ENCODE measurements at places on chromosomes 12 and 14.

GRCh38 chr14:89607453-89607852, 190.4 kb upstream of the FOXN3 start:
- DNase-seq = no peak

DNA sequence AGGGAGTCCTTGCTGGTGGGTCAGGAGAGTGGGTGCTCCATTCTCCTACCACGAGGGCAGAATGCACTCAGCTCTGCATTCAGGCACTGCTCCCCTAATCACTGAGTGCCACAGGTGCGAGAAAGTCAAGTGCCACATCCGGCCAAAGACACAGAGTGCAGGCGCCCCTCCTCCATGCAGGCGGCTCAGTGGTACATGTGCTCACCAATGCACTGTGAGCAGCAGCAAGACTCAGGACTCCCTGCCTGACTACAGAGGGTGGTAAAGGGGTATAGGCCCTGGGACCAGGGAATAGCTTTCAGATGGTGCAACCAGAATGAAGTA, 32.9 kb downstream of the ZFYVE21 start:
- DNase-seq = no peak

DNA sequence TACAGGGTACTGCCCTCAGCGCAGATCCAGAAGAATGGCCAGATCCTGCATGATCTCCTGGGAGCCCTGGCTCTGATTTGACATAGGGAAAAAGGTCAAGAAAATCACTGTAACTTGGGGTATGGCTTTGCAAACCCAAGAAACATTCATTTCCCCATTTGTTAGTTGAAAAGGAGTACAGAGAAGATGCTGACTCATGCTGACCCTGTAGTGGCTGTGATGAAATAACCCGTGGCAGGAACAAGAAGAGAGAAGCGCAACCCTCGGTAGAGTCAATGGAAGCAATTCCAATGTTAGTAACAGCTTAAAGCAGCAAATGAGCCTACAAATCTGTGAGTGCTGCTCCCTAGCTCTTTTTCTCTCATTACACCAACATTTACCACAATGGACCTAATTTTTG, 281.6 kb upstream of the NPAS3 start:
- DNase-seq = peak; percentile 24

DNA sequence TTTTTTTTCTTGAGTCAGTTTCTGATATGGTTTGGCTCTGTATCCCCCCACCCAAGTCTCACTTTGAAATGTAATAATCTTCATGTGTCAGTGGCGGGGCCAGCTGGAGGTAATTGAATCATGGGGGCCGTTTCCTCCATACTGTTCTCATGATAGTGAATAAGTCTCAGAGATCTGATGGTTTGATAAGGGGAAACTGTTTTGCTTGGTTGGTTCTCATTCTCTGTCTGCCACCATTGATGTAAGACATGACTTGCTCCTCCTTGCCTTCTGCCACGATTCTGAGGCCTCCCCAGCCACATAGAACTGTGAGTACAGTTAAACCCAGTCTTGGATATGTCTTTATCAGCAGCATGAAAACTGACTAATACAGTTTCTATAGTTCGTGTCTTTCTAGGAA, 42.9 kb downstream of the WNK1 start:
- DNase-seq = no peak

GRCh38 chr12:76643438-76643837, 83.9 kb upstream of the OSBPL8 start:
- no peak for DNase-seq

DNA sequence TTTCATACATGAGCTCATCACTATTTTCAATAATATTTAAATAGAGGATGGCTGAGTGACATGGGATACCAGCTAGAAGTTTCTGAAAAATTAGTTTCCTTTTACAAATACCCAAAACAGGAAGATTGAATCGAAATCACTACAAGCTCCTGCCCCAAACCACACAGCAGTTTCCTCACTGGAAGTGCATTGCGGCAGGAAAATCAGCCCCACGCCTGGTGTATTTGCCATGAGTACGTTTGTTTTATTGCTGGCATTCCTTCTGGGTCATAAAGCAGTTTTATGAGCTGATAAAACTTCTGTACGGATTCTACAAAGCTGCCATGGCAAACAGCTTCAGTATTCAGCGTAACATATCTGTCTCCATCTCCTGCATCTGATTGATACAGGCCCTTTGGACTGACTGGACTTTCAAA, 23.7 kb downstream of the CDC42BPB start:
- no peak for DNase-seq

DNA sequence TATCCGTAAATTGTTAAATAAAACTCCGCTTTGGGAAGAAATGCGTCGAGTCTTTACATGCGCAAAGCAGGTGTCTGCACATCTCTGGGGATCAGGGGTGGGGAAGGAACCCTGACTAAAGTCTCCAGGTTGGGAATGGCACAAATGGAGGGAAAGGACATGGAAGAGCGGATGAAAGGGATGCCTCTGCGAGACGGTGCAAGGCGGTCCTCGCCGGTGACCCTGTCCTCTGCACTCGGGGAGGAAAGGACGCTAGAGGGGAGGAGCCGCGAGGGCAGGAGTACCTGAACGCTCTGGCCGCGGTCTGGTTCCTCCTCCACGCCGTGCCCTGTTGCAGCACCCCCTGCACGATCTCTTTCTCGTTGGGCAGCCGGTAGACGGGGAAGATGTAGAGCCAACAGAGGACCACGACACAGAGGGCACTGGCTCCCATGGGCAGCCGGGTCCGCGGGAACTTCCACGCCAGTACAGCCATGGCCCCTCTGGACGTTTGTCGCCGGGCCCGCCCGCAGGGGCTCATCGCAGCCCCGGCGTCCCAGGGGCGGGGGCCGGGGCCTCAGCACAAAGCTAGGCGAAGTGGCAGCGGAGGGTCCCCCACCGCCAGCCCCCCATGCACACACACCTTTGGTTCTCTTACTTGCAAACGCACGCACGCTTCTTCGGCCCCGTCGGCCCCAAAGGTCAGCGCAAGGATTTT, 646 bp downstream of the ST8SIA1 start:
- DNase-seq = no peak

DNA sequence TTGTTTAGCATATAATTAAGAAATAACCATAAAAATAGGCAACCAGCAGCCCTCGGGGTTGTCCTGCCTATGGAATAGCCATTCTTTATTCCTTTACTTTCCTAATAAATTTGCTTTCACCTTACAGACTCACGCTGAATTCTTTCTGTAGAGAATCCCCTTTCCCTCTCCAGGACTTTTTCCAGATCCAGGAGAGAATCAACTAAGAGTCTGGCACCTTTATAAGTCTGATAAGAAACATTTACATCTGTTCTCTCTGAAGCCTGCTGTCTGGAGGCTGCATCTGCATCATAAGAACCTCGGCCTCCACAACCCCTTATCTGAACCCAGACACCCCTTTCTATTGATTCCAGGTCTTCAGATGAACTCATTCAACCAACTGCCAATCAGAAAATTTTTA, 32.3 kb downstream of the RIMBP2 start:
- DNase-seq = no peak

- DNase-seq = no peak
These were observed 349.9 kb downstream of the C12orf50 start for GRCh38 chr12:87679251-87679650.

- peak; percentile 47 for DNase-seq
These were observed 8.0 kb downstream of the IFT43 start for GRCh38 chr14:75993567-75994041.

GRCh38 chr14:104889375-104889757, 24.3 kb downstream of the CEP170B start:
- no peak for DNase-seq

DNA sequence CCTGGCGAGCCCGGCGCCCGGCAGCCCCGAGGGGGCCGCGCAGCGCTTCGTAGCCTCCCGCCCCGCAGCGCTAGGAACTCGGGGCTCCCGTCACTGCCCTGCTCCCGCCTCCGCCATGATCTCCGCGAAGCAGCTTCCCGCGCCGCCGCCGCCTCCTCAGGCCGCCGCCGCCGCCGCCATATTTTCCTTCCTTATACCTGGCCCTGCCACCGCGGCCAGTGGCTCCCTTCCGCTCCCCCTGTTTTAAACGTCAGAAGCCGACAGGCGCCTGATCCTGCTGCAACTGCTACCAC, 286 bp downstream of the PPP4R3A start:
- no peak for DNase-seq

DNA sequence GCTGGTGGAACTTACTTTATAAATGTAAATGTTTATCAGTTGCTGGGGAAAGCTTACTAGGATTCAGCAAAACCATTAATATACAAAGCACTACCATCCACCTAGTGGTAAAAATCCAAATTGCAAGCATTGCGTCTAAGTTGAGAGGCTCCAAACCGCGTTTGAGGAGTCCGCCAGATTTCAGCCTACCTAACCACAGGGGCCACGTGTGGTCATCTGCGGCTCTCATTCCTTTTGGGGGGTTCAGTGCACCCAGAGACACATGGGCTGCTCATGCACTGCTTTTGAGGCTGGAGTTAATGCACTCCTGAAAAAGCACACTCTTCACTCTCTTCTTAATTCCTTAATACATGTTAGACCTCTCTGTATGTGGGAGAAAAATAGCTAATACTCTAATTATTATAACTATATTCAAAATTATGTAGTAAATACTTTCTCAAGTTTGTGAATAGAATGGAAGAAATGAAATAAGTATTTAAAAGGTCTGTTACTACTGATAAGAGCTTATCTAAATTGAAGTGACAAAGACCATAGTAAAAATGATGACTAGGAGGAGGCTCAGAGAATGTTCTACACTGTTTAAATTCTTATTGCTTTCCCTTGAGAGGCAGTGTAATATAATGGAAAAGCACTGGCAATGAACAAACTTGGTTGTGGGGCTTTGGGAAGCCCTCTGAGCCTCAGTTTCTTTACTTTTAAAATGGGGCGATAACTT, 41.4 kb upstream of the MANSC4 start:
- peak; percentile 48 for DNase-seq

- DNase-seq = no peak
These were observed 27.0 kb downstream of the SLC25A21 start for GRCh38 chr14:37145395-37145794.

DNA sequence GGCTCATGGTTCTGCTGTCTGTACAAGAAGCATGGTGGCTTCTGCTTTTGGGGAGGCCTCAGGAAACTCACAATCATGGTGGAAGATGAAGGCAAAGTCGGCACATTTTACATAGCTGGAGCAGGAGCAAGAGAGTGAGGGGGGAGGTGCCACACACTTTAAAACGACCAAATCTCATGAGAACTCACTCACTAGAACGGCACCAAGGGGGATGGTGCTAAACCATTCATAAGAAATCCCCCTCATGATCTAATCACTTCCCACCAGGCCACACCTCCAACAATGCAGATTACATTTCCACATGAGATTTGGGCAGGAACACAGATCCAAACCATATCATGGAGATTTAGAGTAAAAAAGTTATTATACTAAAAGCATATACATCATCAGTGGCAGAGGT, 13.6 kb upstream of the LEMD3 start:
- peak; percentile 40 for DNase-seq

GRCh38 chr12:40502322-40502721, 189.9 kb upstream of the CNTN1 start:
- DNase-seq = no peak

- no peak for DNase-seq
These were observed 21.1 kb downstream of the CHGA start for GRCh38 chr14:92943855-92944570.

- DNase-seq = no peak
These were observed 29.1 kb upstream of the SOS2 start for GRCh38 chr14:50260511-50260910.

DNA sequence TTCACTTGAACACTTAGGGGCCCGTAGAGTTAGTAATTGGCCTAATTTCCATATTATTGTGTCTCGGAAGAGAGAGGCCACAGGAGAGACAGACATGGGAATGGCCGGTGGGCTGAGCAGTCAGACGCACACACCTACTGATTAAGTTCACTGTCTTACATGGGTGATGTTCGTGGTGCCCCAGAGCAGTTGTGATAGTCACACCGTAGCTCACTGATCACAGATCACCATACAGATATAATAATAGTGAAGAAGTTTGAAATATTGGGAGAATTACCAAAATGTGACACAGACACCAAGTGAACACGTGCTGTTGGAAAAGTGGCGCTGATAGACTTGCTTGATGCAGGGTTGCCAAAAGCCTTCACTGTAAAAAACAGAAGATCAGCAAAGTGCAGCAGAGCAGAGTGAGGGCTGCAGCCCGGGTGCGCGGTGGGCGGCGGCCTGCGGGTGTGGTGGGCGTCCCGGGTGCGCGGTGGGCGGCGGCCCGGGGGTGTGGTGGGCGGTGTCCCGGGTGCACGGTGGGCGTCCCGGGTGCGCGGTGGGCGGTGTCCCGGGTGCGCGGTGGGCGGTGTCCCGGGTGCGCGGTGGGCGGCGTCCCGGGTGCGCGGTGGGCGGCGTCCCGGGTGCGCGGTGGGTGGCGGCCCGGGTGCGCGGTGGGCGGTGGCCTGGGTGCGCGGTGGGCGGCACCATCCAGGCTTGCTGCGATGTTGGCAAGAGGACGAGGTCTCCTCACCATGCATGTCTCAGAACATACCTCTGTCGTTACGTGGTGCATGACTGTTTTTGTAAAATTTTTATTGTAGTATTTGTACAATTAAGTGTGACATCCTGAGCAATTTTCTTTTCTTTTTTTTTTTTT, 34.3 kb upstream of the TEX22 start:
- DNase-seq = no peak

DNA sequence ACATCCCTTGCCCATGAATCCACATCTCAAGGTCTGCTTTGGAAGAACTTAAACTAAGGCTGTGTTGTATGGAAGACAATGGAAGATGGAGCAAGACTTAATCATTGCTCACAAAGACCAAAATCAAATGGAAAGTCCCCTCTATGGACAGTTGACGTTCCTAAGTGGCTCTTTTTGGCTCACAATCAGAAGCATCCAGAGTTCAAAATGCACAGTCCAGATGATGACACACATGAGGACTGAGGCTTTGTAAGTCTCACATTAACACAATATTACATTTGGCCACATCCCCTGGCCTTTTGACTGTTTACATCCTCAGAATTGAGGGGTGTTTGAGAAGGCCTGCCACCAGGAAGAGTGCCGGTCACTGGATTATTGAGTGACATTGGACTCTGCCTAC, 122.3 kb upstream of the CPM start:
- no peak for DNase-seq

DNA sequence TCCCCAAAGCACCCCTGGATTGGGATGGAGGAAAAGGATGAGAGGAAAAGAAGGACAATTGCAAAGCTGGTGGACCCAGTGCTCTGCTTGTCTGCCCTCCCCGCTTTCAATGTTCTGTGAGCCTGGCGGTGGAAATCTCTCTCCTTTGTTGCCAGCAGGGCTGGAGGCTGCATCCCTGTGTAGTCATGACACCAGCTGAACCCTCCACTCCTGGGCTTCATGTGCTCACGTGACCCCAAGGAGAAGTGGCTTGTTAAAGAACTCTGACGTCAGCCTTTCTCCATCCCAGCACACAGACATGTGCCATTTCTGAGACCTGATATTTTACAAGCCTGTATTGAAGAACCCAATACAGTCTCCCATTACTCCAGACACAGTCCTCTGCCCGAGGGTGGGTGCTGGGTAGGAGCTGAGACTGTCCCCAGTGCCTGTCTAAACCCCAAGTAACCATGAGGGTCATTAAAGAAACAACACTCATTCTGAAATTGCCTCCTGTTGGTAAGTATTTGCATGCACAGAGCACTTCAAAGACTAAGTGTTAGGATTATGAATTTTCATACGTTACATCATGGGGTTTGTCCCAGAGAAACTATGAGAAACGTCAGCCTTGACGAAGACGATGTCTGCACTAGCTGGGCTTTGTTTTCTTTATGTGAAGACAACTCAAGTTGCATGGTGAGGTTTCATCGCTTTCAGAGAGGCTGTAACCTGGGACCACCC, 21.7 kb downstream of the GALNT16 start:
- DNase-seq = no peak

GRCh38 chr12:74489543-74489942, 48.1 kb upstream of the ATXN7L3B start:
- DNase-seq = no peak

Measured in GM12878 (cell line).